Kidney tubule cell (primary cell): ENCODE measurements at places on chromosomes 7 and 10.

DNA sequence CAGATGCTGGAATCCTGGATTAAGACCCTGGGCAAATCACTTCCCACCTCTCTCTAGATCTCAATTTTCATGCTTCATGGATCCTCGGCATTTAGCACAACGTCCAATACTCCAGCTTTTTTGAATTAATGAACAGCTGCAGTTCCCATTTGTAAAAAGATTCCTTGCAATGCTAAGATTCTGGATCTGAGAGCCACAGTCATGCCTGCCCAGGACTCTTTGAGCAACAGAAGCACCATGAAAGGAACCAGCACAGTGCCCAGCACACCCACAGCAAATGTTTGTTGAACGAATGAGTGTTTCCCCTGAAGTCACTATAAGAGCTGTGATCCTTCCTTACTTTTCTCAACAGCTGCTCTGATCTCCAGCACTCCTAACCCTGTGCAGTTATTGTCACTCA, 20.8 kb upstream of the DDIT4 start:
- no peak for DNase-seq

- DNase-seq: peak; percentile 74
Measured at GRCh38 chr10:29795850-29796249, 161.1 kb upstream of the SVIL start.

DNA sequence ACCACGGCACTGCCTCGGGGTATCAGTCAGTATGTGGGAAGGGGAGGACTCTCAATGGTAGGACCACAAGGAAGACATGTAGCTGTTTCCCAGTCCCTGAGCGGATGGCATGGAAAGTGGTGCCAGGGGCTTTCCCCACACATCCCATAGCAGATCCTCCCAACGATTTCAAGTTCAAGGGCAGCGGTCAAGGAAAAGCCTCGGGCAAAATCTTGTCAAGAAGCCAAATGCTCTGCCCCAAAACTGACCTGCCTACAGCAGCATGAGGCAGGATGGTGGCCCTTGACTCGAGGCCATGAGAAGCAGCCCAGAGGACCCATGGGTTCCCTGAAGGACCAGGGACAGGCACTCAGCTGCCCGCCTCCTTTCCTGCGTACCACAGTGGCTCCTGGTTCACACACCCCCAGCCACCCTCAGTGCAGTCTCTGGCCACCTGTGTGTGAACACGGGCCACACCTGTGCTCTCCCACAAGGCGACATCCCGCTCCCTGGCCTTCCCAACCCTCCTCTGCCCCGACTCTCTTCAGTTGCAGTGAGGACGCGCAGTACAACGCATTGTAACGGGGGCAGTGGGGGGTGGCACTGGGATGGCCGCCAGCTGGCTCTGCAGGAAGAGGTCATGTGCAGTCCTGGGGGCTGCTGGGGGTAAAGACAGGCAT, 43.6 kb downstream of the CTBP2 start:
- DNase-seq: no peak

DNA sequence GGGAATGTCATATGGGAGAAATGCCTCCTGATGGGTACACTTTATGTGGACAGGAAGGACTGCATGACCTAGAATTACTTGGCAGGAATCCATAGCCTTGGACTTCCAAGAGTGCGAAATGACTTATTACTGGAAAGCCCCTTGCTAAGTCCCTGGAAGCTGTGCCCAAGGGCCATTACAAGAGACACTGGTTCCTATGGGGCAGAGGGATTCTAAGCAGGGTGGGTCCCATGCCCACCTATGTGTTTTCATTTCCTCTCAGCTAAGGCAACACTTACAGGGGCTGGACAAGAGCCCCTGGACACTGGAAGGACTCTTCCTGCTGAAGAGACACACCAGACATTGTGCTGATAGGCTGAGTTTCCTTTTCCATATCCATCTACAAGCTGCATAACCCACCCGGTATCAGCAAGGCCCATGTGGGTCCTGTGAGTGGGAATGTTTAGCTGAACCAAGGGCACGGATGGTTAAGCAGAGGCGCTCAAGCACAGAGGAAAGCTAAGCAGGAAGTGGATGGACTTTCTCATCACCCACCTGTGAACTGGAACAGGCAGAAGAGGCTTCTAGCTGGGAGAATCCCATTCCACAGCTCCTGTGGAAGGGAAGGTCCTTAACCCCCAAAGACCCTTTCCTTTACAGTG, 56.2 kb downstream of the XPNPEP1 start:
- DNase-seq: peak; percentile 86

DNA sequence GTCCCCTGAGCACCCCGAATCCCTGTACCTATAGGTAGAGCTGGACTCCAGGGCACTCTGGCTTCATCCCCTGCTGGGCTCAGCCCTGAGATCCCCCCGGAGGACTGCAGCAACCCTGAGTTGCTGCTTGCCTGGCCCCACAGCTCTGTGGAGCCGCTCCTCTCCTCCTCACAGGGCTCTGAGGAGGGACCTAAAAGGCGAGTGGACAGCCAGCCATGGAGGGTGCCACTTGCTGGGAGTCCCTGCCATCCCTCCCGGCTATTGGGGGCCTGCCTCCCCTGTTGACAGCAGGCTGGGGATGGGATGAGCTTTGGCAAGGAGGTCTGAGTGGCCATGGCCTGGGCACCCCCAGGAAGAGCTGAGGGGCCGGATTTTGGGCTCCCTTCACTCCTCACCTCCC, 28.0 kb upstream of the RASGEF1A start:
- DNase-seq: no peak

DNA sequence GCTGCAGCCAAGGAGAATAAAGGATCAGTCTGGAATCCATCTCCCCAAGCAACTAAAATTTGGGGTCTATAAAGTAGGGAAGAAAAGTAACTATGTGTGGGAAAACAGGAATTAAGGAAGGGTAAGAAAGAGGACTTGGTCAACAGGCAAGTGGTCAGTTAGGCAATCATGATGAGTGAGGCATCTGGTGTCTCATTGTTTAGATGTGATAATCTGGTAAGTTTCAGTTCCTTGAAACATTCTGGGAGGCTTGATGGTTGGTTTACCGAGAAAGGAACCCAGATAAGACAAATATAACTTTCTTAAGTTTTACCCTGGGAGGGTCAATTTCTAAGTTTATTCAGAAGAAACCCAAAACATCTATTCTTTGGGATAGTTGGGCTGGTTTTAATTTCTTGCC, 22.3 kb downstream of the HYAL4 start:
- no peak for DNase-seq

DNA sequence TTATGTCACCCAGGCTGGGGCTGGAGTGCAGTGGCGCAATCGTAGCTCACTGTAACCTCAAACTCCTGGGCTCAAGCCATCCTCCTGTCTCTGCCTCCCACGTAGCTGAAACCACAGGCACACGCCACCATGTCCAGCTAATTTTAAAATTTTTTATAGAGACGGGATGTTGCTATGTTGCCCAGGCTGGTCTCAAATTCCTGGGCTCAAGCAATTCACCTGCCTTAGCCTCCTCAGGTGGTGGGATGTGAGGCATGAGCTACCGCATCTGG, 123.2 kb upstream of the PARD3 start:
- no peak for DNase-seq

- DNase-seq: no peak
Measured at GRCh38 chr7:1323178-1324027, 90.7 kb downstream of the UNCX start.

- no peak for DNase-seq
Measured at GRCh38 chr10:126734967-126735366, 64.5 kb upstream of the C10orf90 start.

DNA sequence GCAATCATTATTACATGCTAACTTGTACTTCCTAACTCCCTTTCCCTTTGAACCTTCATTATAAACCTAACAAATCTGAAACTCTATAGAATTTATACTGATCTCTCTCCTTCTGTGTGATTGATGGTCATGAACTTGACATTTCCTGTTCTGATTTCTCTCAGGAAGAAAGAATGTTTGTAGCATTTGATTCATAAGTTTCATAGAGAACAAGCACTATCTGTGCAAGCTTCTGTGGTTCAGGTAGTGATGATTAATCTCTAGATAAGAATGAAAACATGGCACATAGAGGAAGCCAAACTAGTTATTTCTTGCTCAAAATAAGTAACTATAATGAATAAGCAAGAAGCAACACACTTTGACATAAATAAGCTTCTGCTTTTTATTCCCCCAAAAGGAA, 34.2 kb downstream of the TFPI2 start:
- DNase-seq: peak; percentile 58

GRCh38 chr7:36287371-36288241, 102.1 kb upstream of the ANLN start:
- DNase-seq: peak; percentile 57

- DNase-seq: no peak
Measured at GRCh38 chr7:17447728-17448478, 149.5 kb downstream of the AHR start.

GRCh38 chr10:79129361-79129997, 60.7 kb downstream of the ZMIZ1 start:
- peak; percentile 29 for DNase-seq

- DNase-seq: no peak
Measured at GRCh38 chr10:48542471-48543181, 62.2 kb downstream of the ARHGAP22 start.
